ENCODE measurements at places on chromosomes 7 and 10.

GRCh38 chr7:142901426-142902259 is 16.1 kb upstream of the TRPV6 start:
- no peak for DNase-seq

DNA sequence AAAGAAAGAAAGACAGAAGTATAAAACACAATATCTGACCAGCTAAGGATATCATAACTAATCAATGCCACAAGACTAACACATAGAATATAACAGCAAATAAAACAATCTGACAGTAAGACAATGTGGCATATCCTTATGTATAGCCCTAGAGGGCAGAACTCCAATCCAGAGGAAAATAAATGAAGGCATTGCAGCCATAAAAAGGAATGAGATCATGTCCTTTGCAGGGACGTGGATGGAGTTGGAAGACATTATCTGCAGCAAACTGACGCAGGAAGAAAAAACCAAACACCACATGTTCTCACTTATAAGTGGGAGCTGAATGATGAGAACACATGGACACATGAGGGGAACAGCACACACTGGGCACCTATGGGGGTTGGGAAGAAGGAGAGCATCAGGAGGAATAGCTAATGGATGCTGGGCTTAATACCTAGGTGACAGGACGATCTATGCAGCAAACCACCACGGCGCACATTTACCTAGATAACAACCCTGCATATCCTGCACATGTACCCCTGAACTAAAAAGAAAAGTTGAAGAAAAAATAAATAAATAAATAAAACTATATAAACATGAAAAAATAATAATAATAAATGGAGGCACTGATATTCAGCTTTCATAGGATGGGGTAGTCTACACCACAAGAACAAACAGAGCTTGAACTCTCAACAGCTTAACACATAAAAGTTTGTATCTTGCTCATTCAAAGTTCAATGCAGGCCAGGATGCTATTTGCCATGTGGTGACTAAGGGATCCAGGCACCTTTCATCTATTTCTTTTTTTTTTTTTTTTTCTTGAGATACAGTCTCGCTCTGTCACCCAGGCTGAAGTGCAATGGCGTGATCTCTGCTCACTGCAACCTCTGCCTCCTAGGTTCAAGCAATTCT is 66.1 kb upstream of the KAT6B start:
- no peak for DNase-seq

- DNase-seq = no peak
Measured at GRCh38 chr7:77570330-77571011, 33.4 kb downstream of the PTPN12 start.

GRCh38 chr10:98141484-98142073 is 7.1 kb downstream of the R3HCC1L start:
- no peak for DNase-seq

DNA sequence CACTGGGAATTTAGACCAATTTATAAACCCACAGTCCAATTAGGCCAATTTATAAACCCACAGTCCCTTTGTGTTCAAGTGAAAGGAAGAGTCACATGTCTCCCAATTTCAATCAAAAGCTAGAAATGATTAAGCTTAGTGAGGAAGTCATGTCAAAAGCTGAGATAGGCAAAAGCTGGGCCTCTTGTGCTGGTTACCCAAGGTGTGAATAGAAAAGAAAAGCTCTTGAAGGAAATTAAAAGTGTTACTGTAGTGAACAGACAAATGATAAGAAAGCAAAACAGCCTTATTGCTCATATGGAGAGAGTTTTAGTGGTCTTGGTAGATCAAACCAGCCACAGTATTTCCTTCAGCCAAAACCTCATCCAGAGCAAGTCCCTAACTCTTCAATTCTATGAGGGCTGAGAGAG is 245.0 kb downstream of the HDAC9 start:
- no peak for DNase-seq

- DNase-seq = no peak
Measured at GRCh38 chr10:129727071-129727470, 237.0 kb downstream of the EBF3 start.

DNA sequence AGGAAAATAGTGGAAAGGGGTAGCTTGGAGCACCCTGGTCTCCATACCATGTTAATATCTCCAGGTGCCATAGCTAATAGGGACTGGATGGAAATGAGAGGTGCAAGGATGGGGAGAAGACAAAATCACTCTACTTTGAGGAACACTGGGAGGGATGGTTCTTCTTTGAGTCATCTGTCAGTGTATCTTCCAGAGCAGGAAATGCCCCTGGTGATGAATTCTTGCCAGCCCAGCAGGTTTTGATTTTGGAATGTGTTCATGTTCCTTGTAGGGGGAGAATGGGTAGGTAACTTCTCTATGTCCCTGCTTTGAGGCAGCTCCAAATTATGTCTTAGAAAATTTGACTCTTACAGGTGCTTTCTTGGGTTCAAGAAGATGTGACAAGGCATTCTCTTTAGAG is 177.0 kb upstream of the GLI3 start:
- DNase-seq = no peak

DNA sequence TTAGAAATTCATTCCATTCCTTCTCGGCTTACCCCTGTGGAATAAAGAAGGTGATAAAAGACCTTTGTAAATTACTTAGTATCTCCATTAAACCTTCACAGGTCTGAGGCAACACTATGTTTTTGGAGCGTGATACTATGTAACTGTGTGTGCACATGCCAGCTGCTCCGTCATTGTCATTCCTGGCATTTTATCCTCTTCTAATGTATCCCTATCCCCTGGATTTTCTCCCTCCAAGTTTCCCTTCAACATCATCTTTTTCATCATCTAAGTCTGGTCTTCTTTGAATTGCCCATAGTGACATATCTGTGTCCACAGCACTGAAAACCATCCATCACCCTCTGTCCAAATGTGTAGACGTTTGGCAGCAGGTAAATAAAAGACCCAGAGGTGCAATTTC is 125.7 kb downstream of the TEX36 start:
- DNase-seq = no peak
